C1 segment of cervical spinal cord (tissue), 14 donors: ENCODE measurements at places on chromosomes 4 and X.

DNA sequence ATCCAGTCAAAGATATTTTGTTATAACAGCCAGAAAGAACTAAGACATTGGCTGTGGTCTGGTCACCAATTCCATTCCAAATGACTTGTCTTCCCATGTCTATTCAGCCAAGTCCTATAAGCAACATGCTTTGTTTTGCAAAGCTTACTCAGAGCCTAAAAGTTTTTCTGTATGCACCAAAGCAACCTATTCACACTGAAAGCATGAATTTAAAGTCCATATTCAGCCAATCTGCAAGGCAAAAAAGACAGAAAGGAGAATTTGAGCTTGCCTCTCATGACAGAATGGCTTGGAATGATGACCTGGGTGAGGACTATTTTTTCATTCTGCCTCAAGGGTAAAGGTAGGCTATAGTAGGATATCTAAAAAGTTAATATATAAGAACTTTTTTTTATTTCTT, 323.2 kb upstream of the NOCT start:
- no peak for DNase-seq

DNA sequence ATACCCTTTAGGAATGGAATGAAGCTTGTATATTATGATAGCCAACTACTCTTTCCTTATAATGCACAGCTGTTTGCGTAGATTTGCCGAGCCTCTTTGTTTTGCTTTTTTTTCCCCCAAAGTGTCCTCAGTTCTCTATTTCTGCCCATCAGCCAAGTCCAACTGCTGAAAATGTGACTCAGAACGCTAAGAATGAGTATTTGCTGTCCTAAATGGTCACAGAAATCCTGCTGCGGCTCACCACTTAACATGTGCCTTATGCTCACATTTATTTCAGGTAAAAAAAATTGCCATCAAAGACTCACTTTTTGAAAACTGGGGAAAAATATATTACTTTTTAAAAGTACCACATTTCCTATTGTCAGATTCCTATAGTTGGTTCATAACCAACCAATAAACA, 36.9 kb downstream of the GABRA4 start:
- no peak for DNase-seq

DNA sequence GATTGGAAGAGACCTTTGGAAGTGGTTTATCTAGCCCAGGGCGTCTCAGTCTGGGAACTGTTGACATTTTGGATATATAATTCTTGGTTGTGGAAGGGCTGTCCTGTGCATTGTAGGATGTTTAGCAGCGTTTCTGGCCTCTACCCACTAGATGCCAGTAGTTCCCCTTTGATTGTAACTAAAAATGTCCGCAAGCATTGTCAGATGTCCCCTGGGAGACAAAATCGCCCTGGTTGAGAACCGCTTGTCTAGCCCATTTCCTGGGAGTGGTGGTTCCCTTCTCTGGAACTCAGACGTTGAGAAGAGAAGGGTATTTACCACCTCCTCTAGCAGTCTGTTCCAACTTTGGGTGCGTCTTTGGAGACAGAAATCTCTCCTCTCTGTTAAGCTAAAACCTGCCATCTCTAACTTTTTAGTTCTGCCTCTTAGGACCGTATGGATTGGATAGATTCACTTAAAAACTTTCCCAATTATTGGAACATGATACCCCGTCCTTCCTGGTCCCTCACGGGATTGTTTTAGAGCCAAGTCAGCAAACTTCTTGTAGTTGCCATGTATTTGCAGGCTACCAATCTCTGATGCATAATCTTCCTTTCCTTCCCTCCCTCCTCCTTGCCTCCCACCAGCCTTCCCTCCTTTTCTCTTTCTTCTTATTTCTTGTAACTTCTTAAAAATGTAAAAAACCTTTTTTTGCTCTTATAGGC, 13.9 kb downstream of the TMEM165 start:
- no peak for DNase-seq

DNA sequence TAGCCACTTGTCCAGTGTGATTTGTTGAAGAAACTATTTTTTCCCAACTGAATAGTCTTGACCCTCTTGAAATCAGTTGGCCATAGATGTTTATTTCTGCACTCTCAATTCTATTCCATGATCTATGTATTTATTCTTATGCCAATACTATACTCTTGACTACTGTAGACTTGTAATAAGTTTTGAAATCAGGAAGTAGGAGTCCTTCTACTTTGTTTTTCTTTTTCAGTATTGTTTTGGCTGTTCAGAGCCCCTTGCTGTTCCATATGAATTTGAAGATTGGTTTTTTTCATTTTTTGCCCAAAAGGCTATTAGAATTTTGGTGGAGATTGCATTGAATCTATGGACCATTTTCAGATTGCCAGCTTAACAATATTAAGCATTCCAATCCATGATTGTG, 10.2 kb downstream of the SAP30 start:
- DNase-seq = no peak

- no peak for DNase-seq
These were observed 42.8 kb downstream of the ZNF81 start for GRCh38 chrX:47879463-47879862.

- DNase-seq = no peak
These were observed 2.9 kb upstream of the KLHL2 start for GRCh38 chr4:165204462-165204830.

DNA sequence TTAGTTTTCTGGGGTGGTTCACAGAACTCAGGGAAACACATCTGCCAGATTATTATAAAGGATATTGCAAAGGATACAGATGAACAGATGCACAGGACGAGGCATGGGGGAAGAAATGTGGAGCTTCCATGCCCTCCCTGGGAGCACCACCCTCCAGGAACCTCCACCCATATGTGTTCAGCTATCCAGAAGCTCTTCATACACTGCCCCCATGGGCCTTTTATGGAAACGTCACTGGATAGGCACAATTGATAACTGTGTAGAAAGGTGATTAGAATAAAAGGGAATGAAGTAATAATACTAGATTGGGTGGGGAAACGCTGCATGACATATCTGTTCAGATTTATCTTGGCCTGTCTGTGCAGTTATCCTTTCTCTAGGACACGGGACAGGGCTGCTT, 357.9 kb downstream of the HS3ST1 start:
- DNase-seq = no peak

DNA sequence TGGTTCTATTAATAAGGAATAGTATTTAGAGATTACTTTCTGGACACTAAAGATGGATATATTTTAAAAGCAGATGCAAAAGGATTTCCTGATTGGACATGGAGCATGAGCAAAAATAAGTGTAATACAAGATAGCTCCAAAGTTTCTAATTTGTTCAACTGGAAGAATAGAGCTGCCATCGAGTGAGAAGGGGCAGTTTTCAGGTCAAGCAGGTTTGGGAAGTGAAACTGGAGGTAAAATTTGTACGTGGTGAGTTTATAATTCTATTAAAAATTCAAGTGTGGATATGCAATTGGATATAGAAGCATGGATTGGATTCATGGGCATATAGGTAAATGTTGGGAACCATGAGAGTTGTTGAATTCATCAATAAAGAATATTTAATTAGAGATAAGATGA, 31.8 kb downstream of the PRDM8 start:
- no peak for DNase-seq

- no peak for DNase-seq
These were observed 10.9 kb upstream of the PPP2R3B start for GRCh38 chrX:397575-397974.

GRCh38 chr4:82373486-82373815, 340 bp downstream of the HNRNPD start:
- no peak for DNase-seq

DNA sequence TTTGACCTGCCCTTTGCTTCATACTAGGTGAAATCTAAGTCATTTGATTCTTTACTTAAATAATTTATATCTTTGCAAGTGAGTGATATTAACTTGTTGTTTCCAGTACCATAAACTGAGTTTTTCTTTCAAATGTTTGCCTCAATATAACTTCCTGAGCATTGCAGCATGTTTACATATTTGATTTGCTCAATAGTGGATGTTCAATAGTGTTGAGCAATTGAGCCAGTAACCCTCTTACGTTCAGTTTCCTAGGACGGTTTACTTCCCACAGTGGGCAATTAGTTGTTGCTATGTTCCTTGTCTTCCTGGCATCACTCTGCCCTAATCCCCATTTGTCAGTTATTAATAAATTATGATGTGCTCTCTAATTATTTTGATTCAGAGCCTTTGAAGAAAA, 278.5 kb downstream of the EPHA5 start:
- no peak for DNase-seq
